Fibroblast of the aortic adventitia (primary cell): ENCODE measurements at places on chromosomes 12 and 14. TPM values are rescaled to one million over a fixed set of nuclear protein-coding genes. Genes with fewer than 3 reads are reported as not detected.
A peak's percentile ranks its signal among the peaks of the same experiment; 100 is the strongest.

GRCh38 chr14:100020629-100021028 is 44.6 kb upstream of the EVL start:
- DNase-seq, result no peak

- peak; percentile 92 for DNase-seq
Measured at GRCh38 chr12:95277139-95277538, 59.5 kb downstream of the VEZT start.

DNA sequence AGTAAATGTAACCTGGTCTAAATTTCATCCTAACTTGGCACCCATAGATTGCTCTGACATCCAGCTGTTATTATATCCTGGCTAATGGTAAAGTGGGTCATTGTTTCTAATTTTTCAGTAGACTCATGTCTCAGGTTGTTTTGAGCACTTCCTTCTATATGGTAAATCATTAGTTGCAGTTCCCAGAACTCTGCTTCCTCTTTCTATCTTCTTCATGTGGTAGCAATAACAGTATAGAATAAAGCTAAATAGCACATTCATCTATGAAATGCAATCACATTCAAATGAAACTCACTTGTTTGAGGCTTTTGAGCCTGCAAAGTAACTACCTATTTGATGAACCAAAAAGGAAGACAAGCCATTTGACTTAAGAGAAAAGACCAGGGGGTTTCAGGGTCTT is 65.1 kb upstream of the GZMB start:
- DNase-seq, result no peak

ACOT6 gene
- not detected in 2 replicates for total RNA-seq

GRCh38 chr14:33917661-33918060 is 33.2 kb downstream of the EGLN3 start:
- DNase-seq, result no peak

KRT74 gene
- not detected in 2 replicates for total RNA-seq

DNA sequence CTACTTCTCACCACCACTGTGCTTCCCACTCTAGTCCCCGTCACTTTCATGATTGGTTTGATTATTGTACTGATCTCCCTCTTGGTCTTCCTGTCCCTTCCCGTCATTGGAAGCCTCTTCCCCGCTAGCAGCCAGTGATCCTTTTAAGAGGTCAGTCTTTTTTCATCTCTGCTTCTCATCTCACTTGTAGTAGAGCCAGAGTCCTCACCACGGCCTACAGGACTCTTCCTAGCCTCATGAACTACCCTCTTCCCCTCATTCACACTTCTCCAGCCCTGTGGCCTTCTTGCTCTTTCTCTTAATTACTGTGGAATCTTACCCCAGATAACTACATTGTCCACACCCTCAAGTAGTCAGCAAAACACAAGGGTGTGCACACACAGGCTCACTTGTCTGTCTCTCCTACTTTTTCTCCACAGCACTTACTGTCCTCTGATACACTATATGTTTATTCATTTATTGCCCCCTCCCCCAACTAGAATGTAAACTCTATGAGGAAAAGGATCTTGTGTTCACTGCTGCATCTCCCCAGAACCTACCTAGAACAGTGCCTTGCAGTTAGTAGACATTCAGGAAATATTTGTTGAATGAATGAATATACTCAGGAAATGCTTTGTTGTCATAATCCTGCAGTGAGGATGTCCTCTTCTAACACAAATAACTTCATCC is 66.3 kb downstream of the CKB start:
- DNase-seq, result peak; percentile 29

GRCh38 chr14:101183376-101184103 is 280.0 kb upstream of the RTL1 start:
- DNase-seq, result no peak

DNA sequence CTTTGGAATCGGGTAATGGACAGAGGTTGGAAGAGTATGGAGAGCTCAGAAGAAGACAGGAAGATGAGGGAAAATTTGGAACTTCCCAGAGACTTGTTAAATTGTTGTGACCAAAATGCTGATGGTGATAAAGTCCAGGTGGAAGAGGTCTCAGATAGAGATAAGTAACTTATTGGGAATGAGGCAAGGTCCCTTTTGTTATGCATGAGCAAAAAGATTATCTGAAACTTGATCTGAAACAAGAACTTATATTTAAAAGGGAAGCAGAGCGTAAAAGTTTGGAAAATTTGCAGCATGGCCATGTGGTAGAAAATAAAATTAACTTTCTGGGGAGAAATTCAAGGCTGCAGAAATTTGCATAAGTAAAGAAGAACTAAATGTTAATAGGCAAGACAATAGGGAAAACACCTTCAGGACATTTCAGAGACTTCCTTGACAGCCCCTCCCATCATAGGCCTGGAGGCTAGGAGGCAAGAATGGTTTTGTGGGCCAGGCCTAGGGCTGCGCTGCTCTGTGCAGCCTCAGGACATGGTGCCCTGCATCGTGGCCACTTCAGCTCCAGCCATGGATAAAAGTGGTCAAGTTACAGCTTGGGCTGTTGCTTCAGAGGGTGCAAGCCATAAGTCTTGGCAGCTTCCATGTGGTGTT is 425.7 kb upstream of the PRICKLE1 start:
- DNase-seq, result no peak

TMEM121 gene
- 4.0 and 6.7 TPM in 2 replicates for total RNA-seq

GRCh38 chr12:116456330-116457082 is 102.7 kb upstream of the MAP1LC3B2 start:
- DNase-seq, result peak; percentile 54

RAB15 gene
- 3.8 and 4.8 TPM in 2 replicates for total RNA-seq

RHOJ gene
- total RNA-seq, result 7.4 and 13.5 TPM in 2 replicates

- DNase-seq, result peak; percentile 33
Measured at GRCh38 chr14:26191123-26191522, 406.7 kb downstream of the NOVA1 start.

DNA sequence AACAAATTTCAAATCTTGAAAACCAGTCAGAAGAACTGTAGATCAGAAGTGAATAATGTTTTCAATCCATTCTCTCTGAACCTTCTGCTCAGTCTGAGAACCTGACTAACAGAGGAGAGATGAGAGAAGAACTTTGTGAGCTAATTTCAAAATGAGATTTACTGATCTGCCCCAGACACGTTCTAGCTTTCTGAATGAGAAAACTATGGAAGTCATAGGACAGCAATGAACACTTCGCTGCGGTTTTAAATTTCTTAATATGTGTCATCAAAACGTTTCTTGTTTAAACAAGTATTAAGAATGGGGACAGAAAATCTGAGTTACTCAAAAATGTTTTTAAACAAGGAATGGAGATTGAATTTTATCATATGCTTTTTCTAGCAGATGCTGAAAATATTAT is 66.6 kb upstream of the FAR2 start:
- DNase-seq, result no peak

- DNase-seq, result peak; percentile 7
Measured at GRCh38 chr12:51639361-51639760, 48.3 kb downstream of the SCN8A start.

RPGRIP1 gene
- not detected in 2 replicates for total RNA-seq

DNA sequence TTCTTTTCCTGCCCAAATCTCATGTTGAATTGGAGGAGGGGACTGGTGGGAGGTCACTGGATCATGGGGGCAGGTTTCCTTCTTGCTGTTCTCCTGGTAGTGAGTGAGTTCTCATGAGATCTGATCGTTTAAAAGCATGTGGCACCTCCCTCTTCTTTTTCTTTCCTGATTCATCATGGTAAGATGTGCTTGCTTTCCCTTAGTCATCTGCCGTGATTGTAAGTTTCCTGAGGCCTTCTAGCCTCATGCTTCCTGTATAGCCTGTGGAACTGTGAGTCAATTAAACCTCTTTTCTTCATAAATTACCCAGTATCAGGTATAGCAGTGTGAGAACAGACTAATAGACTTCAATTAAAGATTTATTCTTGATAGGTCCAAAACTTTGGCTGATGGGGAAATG is 83.5 kb downstream of the CAND1 start:
- DNase-seq, result no peak
